ENCODE measurements at places on chromosomes 4 and X. TPM values are rescaled to one million over a fixed set of nuclear protein-coding genes. Genes with fewer than 3 reads are reported as not detected.

DNA sequence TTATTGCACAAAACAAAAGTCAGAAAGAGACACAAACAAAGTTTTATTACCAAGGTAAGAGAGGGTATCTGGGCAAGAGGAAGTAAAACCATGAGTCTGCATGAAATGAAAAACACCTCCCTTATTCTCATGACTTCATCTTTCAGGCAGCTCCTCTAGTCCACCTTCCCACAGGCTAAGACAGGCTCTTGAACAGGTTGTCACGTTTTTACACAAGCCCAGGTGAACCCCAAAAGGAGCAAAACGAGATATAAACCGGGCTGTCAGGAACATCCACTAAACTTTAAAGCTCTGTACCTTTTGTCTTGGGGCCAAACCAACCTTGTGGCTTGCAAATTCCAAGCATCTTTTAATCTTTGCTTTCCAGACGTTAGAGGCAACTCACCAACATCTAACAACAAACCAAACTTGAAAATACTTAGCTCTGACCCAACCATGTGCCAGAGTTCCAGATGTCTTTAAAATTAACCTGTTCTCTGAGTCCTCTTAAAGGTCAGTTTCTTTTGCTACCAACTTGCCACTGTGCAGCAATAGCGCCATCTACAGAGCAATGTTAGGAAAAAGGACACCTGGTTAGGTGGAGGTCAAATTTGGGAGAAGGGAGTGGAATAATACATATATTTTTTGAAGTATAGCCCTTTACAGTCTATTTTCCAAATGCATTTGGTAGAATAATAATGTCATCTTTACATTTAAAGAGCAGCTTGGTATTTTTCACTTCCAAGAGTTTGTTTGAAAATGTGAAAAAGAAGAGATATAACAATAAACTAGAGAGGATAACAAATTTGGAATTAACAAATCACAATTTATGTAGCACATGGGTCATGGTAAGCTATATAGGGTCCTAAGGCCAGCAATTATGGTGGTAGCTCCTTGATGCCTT is 73.1 kb downstream of the QRFPR start:
- no peaks in the 10 kb centered on the region for H3K27me3 ChIP-seq
- H3K27ac ChIP-seq: no peak overlapping the region
- DNase-seq: peak; percentile 34
- H3K4me3 ChIP-seq: no peak overlapping the region
- no peaks in the 10 kb centered on the region for H3K4me1 ChIP-seq

- no peaks in the 10 kb centered on the region for H3K36me3 ChIP-seq
- peaks cover 28% of the 10 kb centered on the region for H3K4me1 ChIP-seq
- H3K27me3 ChIP-seq: no peaks in the 10 kb centered on the region
- DNase-seq: peak; percentile 58
- peak overlapping the region; percentile 82 for H3K27ac ChIP-seq
Observed at GRCh38 chrX:23782455-23782854, 518 bp upstream of the SAT1 start.

DNA sequence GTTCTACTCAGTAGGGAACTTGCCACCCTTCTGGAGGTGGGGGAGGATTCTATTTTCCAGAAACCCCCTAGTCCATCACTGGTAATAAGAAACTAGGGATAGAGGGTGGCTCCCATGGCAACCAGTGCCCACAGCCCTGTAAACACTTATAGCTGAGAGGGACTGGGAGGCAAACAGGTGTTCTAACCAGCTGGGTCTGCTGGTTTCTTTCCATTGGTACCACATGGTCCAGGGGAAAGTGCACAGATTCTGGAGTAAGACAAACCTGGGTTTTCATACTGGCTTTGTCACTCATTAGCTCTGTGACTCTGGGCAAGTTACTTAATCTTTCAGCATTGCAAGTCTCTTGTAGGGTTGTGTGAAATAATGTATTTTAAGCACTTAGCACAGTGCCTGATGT is 26.9 kb downstream of the IGSF1 start:
- no peak for DNase-seq
- H3K4me1 ChIP-seq: peaks cover 37% of the 10 kb centered on the region
- no peaks in the 10 kb centered on the region for H3K36me3 ChIP-seq
- H3K4me3 ChIP-seq: no peak overlapping the region

- no peak overlapping the region for H3K4me3 ChIP-seq
- H3K27ac ChIP-seq: no peak overlapping the region
- DNase-seq: no peak
- peaks cover 12% of the 10 kb centered on the region for H3K4me1 ChIP-seq
Observed at GRCh38 chr4:40204507-40205258, 7.9 kb downstream of the RHOH start.

DNA sequence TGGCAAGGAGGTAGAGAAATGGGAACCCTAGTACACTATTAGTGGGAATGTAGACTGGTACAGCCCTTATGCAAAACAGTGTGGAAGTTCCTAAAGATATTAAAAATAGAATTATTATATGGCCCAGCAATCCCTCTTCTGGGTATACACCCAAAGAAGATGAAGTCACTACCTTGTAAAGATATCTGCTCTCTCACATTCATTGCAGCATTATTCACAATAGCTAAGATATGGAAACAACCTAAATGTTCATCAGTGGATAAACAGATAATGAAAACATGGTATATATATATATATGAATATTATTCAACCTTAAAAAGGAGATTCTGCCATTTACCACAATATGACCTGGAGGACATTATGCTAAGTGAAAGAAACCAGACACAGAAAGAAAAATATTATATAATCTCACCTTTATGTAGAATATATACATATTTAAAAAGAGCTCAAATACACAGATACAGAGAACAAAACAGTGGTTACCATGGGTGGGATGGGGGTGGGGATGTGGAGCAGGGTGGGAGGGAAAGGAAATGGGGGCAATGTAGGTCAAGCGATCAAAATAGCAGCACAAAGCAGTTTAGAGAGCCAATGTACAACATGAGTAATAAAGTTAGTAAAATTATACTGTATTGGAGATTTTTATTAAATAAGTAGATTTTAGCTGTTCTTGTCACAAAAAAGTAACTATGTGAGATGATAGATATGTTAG is 138.6 kb downstream of the SPRY1 start:
- H3K27me3 ChIP-seq: no peaks in the 10 kb centered on the region
- H3K36me3 ChIP-seq: no peaks in the 10 kb centered on the region
- H3K27ac ChIP-seq: no peak overlapping the region
- no peak for DNase-seq
- no peaks in the 10 kb centered on the region for H3K4me1 ChIP-seq

DNA sequence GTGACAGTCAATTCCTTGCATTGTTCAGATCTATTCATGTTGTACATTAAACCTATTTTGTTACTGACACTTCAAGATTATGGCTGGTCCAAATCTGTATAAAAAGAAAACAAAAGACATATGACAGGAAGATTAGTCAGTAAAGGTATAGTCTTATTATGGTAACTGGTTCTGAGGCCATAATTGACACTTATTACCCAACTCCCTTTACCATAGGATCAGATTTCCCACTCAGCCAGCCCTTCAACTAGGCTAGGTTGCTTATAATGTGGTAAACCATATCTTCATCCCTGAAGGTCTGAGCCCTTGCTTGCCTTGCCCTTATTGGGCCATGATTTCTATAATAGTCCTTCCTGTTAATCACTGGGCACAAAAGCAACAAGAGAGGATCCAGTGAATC is 289.6 kb downstream of the CXXC4 start:
- H3K27me3 ChIP-seq: no peaks in the 10 kb centered on the region
- no peaks in the 10 kb centered on the region for H3K4me1 ChIP-seq
- H3K4me3 ChIP-seq: no peak overlapping the region
- H3K36me3 ChIP-seq: no peaks in the 10 kb centered on the region
- H3K27ac ChIP-seq: no peak overlapping the region
- DNase-seq: no peak

DNA sequence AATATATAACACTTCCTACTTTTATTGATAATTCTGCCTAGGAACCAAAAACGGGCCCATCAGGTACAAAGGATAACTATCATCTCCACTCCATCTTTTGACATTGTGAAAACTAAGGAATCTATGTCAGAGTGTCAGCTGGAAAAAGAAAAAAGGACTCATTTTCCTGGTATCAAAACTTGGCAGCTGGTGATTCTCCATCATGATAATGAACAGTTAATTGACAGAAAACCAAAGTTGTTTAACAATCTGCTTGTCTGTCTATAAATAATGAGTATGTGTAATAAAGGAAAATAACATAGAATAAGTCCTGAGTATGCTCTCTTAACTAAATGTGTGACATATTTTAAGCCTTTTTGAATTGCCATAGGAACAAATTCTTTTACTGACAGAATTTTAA is 31.4 kb downstream of the CXorf58 start:
- no peak overlapping the region for H3K27ac ChIP-seq
- no peaks in the 10 kb centered on the region for H3K4me1 ChIP-seq
- no peaks in the 10 kb centered on the region for H3K27me3 ChIP-seq
- no peaks in the 10 kb centered on the region for H3K36me3 ChIP-seq
- no peak overlapping the region for H3K4me3 ChIP-seq

DNA sequence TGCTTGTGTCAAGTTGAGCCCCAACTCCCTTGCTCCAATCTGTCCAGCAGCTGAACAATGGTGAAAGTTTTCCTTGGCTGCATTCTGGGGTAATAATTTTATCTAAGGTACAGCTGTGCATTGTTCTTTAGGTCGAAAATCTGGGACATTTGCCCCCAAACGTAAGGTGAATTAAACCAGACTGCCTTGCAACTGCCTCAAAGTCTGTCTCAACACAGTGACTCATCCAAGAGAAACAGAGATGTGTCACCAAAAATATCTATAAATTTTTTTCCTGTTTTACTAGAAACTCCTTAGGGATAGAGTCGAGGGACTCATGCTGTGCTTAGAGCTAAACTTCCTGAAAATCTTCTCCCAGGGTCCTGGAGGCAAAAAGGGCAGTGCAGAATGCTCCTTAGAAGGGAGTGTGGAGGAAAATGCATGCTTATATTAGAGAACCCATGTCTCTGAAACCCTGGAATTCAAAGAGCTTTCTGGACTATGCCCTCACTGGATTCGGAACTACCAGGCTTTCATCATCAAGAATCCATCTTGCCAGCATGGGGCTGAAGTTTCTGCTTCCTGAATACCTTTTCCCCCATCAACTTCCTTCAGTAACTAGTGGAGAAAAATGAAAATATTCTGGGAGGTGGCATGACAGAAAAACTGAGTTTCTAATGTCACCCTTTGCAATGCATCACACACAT is 115.7 kb downstream of the PALLD start:
- no peak for DNase-seq
- no peak overlapping the region for H3K4me3 ChIP-seq
- H3K36me3 ChIP-seq: no peaks in the 10 kb centered on the region
- H3K4me1 ChIP-seq: no peaks in the 10 kb centered on the region
- H3K27me3 ChIP-seq: no peaks in the 10 kb centered on the region

TCEAL6 gene
- total RNA-seq: not detected

TMSB4X gene
- total RNA-seq: 15.9 TPM

ARAP2 gene
- 1.4 TPM for total RNA-seq

GRK4 gene
- 2.0 TPM for total RNA-seq
